H54 (cell line): ENCODE measurements at places on chromosomes 6 and 20.

GRCh38 chr6:109396046-109396718 lies 13.9 kb upstream of the CD164 start:
- DNase-seq, result no peak

DNA sequence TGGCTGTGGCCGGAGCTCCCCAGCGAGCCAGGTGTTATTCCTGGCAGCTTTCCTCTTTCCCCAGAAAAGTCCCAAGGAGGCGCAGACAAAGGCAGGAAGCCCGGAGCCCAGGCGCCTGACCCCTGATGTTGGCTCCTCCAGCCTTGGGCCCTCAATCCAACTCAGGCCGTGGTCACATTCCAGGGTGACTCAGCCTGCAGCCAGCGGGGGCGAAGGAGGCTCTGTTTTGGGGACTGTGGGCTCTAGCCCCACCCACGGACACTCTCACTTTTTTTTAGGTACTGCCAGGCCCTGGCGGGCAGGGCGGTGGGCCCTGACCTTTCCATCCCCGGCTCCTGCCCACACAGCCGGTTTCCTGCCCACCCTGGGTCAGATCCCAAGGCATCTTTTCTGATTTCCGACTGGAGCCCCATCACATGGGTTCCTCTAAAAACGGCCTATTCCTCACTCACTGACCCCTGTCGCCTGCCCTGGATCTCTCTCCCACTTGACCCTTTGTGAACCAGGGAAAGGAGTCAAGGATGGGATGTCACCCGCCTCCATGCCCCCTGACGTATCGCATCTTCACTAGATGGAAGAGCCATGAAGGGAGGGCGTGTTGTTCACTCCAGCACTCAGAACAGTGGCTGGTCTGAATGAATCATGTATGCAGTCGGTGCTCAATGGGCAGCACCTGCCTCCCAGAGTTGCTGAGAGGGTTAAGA lies 5.5 kb downstream of the PTGIS start:
- peak; percentile 94 for DNase-seq

DNA sequence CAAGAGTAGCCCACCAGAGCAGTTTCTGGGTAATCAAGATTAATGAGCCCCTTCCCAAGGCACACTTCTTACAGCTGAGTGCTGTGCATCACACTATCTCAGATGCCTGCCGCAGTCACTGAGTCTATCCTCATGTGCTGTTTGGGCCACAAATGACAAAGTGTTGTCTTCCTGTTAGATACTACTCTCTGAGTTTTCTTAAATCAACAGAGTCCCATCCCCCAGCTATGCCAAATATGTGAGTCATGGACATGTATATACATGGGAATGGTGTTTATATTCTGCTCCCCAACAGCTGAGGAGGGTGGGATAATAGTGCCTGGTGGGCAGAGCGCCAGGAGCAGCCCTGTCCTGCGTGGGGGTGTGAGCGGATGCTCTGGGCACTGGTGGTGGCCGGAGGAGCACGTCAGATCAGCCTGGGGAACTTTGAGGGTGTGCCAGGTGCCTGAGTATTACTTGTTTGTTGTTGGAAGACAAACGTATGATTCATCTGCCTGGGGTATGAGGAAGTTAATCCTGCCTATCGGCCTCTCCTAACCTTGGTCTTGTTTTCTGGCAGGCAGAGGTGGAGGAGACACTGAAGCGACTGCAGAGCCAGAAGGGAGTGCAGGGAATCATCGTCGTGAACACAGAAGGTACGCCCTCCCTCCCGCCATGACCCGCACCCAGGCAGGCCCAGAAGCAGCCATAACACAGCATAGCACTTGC lies 9.6 kb downstream of the DYNLRB1 start:
- peak; percentile 90 for DNase-seq

- no peak for DNase-seq
Observed at GRCh38 chr6:70967049-70967448, 10.2 kb upstream of the B3GAT2 start.

GRCh38 chr6:113039005-113039404 lies 691.9 kb downstream of the RFPL4B start:
- DNase-seq, result no peak

GRCh38 chr6:1066449-1067090 lies 245.3 kb upstream of the FOXQ1 start:
- no peak for DNase-seq

- DNase-seq, result no peak
Observed at GRCh38 chr6:8225113-8225512, 122.8 kb upstream of the EEF1E1 start.

- no peak for DNase-seq
Observed at GRCh38 chr6:42845327-42845694, 34.1 kb upstream of the RPL7L1 start.

- no peak for DNase-seq
Observed at GRCh38 chr6:128415387-128415786, 105.0 kb downstream of the PTPRK start.

- DNase-seq, result peak; percentile 75
Observed at GRCh38 chr6:82247505-82248272, at the start of gene IBTK. Gene IBTK, minus strand, starts transcription at chr6:82247744. Its CDS starts 7,258 bp downstream, at chr6:82240486.

GRCh38 chr6:39076623-39077535 lies 28.3 kb downstream of the GLP1R start:
- no peak for DNase-seq

DNA sequence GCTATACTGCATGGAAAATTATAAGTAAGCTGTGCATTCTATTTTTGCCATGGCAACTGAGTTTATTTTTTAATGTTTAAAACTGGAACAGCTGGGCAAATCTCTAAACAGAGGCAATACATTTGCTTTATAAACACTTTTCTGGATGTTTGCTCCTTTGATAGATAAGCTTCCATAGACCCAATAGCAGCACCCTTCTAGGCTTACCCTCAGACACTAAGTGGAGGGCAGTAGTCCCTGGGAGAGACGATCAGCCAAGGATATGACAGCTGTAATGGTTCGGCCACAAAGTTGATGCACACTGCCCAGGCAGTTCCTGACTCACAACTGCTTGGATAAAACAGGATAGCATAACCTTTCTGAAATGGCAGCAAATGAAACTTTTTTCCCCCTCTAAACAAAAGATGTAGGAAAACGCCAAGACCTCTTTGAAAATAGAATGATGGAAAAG lies 8.5 kb upstream of the MRPS10 start:
- peak; percentile 25 for DNase-seq

DNA sequence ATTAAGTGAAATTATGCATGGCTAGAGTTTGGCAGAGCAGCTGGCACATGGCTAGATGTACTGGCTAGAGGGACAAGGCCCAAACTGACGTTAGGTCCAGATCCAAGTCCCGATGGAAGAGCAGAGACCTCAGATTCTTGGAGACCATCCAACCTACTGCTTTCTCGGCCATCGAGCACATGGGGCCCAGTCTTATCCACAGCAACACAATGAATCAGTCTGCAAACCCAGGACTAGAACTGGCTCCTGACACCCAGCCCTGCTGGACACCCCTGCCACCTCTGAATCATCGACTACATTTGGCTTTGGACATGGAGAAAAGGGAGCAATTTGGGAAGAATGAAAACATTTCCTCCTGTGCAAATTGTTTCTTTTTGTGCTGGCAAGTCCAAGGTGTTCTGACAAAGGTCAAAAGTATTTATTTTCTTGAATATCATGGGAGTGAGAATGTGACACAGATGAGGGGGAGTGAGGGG lies 23.9 kb upstream of the YWHAB start:
- DNase-seq, result peak; percentile 81

- DNase-seq, result no peak
Observed at GRCh38 chr20:52749938-52750337, 222.2 kb upstream of the TSHZ2 start.

- DNase-seq, result no peak
Observed at GRCh38 chr6:33577106-33577535, 3.0 kb downstream of the BAK1 start.

- no peak for DNase-seq
Observed at GRCh38 chr6:143215363-143215762, 154.7 kb downstream of the AIG1 start.

- DNase-seq, result no peak
Observed at GRCh38 chr6:30691208-30691847, 544 bp upstream of the NRM start.

DNA sequence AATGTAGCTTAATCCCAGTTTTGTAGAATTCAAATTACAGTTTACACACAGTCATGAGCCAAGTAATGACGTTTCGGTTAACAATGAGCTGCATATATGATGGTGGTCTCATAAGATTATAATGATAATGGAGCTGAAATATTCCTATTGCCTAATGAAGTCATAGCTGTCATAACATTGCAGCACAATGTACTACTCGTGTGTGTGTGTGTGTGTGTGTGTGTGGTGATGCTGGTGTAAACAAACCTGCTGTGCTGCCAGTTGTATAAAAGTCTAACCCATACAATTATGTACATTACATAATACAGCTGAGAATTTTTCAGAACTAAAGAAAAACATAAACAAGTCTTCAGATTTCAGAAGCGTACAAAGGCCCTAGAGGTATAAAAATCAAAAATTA lies 66.7 kb upstream of the ARID1B start:
- no peak for DNase-seq

- no peak for DNase-seq
Observed at GRCh38 chr20:25521382-25521781, 63.9 kb downstream of the NINL start.

- DNase-seq, result no peak
Observed at GRCh38 chr20:3973705-3974104, 41.7 kb downstream of the RNF24 start.

GRCh38 chr6:52423971-52424381 lies 3.8 kb downstream of the EFHC1 start:
- peak; percentile 49 for DNase-seq
